ENCODE measurements at places on chromosomes 5 and 9. TPM values are rescaled to one million over a fixed set of nuclear protein-coding genes. Genes with fewer than 3 reads are reported as not detected.

The CATSPER3 gene
- 0.93 TPM for polyA plus RNA-seq

The SLC44A1 gene
- polyA plus RNA-seq: 16.9 TPM

The GDNF gene
- 1.9 TPM for polyA plus RNA-seq

The CNOT6 gene
- 23.8 TPM for polyA plus RNA-seq

The GABRP gene
- polyA plus RNA-seq: 0.67 TPM

The ZFP2 gene
- polyA plus RNA-seq: 2.4 TPM

The ZFR gene
- 79.3 TPM for polyA plus RNA-seq

The FBP2 gene
- polyA plus RNA-seq: 86.4 TPM

The SPARC gene
- 3,722 TPM for polyA plus RNA-seq

The NTNG2 gene
- 0.28 TPM for polyA plus RNA-seq

The PRLR gene
- 0.15 TPM for polyA plus RNA-seq

The CA9 gene
- polyA plus RNA-seq: 0.50 TPM

The PCDHGA11 gene
- 3.0 TPM for polyA plus RNA-seq

GRCh38 chr5:114296191-114296590 is 65.7 kb upstream of the KCNN2 start:
- no peak for DNase-seq

DNA sequence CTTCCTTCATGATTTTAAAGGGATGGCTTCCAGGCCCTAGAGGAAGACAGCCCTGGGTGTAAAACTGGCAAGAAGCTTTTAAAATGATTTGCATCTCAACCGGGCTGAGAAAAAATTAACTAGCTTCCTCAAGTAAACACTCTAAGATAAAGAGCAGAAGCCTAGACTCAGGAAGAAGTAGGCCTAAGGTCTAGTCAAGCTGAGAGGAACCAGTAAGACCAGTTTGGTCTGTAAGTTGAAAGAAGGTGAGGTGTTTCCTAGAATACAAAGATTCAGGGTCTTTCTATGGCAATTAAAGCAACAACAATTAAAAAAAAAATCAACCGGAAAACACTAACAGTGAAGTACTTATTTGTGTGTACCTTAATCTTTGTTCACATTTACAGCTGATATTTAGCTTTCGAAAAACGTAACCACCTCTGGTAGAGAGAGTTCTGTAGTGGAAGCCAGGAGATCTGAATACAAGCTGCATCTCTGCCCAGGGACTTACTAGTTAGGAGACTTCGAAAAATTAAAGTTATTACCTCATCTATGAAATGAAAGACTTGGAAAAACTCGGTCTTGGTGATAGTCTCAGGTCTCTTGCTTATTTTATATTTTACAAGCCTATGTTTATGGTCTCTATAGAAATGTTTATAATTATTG is 75.7 kb downstream of the TUSC1 start:
- no peak for DNase-seq

GRCh38 chr5:92916036-92916435 is 665.0 kb downstream of the NR2F1-AS1 start:
- DNase-seq: no peak

DNA sequence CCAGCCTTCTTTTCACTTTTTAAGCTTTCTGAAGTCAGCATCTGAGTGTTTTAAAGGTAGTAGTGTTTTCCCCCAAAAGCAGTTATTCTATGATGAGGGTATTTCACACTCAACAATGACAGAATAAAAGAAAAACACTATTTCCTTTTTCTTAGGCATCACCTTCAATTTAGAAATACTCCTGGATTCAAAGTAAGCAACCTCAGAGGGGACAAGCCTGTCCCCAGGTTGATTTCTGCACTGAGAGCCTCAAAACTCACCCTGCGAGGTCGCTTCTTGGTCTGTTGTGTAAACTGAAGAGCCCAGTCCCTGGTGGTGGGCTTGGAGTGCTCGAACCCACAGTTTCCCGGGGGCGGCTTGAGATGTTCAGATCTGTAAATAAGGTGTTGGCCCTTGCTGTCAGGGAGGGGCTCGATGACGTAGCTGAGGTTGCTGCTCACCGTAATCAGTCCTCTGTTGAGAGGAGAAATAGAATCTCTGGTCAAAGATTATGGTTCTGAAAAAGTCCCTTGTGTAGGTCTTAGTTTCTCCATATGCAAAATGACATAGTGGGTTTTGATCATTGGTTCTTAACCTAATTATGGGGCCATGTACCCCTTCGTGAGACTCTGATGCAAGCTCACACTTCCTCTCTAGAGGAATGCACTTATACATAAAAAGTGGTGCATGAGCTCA is 55.9 kb downstream of the ADAM19 start:
- DNase-seq: no peak

- DNase-seq: peak; percentile 85
These were observed 7.9 kb downstream of the CCL21 start for GRCh38 chr9:34701769-34702736.

DNA sequence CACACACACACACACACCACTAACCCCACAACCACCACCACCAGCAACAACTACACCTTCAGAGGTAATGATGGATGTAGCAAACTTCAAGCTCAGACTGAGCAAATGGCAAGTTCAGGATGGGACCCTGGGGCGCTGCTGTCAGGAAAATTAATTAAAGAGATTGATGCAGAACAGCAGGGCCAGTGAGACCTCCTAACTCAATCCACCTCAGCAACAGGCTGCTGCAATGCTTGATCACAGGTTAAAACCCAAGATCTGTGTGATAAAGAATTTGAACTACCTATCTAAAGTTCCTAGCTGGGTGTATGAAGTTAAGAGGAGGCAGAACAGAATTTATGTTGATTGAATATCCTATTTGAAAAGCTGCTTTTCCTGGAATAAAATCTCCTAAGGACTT is 140.3 kb upstream of the FER start:
- DNase-seq: no peak

- DNase-seq: no peak
These were observed 291.3 kb upstream of the PCSK5 start for GRCh38 chr9:75599126-75599525.

GRCh38 chr5:36770125-36770524 is 106.4 kb upstream of the NIPBL start:
- no peak for DNase-seq

GRCh38 chr5:74044936-74045335 is 418.9 kb downstream of the ARHGEF28 start:
- DNase-seq: no peak

GRCh38 chr9:99349870-99350269 is 127.8 kb downstream of the SEC61B start:
- no peak for DNase-seq

- DNase-seq: no peak
These were observed 5.9 kb downstream of the PIK3R1 start for GRCh38 chr5:68221488-68221887.

- no peak for DNase-seq
These were observed 476.3 kb upstream of the ZNF608 start for GRCh38 chr5:125222597-125223240.

GRCh38 chr9:32590476-32590875 is 17.5 kb upstream of the NDUFB6 start:
- DNase-seq: no peak

DNA sequence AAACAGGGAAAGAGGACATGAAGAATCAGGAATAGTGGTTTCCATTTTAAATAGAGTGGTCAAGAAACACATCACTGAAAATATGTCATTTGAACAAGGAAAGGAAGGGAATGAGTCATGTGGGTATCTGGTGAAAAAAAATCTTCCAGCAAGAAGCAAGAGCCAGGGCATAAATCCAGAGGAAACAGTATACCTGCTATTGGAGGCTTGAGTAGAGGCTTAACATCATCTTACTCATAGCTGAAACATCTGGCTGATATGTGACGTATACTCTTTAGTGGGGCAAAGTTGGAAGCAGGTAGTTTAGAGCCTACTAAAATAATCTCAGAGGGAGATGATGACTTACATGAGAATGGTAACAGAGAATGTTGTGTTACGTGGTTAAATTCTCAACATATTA is 517.2 kb downstream of the CAAP1 start:
- DNase-seq: no peak

GRCh38 chr5:94228791-94229190 is 389.6 kb downstream of the KIAA0825 start:
- DNase-seq: no peak

GRCh38 chr5:160339406-160340130 is 27.2 kb upstream of the CCNJL start:
- DNase-seq: no peak

DNA sequence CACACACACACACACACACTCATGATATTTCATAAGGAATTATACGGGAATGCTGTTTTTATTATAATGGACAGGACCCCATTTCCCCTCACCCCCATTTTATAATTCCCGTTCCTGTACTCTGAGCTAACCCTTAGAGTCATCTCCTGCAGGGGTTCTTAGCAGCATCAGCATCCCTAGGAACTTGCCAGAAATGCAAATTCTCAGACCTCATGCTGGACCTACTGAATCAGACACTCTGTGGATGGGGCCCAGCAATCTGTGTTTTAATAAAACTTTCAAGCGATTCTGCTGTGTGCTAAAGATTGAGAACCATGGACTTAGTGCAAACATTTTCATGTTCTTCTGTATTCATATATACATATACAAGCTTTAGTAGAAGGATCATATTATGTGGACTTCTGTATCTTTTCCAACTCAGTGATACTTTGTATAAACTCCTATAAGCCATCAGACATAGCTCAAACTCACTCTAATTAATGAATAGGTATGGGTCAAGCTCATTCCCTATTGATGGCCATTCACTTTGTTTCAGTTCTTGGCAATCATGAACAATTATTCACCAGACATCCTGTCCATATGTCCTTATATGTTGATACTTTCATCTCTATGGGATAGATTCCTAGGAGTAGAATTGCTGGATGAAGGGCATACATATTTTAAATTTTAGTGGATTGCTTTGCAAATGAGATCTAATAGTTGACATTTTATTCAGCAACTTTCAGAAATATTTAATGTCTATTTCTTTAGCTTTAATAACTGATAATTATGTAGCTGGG is 65.5 kb downstream of the ARHGEF28 start:
- no peak for DNase-seq

DNA sequence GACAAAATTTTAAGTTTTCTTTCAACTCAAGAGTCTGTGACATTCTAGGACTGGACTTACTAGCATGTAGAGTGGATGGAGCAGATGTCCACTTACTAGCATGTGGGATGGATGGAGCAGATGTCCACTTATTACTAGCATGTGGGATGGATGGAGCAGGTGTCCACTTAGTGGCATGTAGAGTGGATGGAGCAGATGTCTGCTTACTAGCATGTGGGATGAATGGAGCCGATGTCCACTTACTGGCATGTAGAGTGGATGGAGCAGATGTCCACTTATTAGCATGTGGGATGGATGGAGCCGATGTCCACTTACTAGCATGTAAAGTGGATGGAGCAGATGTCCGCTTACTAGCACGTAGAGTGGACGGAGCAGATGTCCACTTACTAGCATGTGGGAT is 2.4 kb downstream of the SLC36A1 start:
- DNase-seq: no peak

- no peak for DNase-seq
These were observed 154.1 kb upstream of the CDH12 start for GRCh38 chr5:23007236-23007635.

DNA sequence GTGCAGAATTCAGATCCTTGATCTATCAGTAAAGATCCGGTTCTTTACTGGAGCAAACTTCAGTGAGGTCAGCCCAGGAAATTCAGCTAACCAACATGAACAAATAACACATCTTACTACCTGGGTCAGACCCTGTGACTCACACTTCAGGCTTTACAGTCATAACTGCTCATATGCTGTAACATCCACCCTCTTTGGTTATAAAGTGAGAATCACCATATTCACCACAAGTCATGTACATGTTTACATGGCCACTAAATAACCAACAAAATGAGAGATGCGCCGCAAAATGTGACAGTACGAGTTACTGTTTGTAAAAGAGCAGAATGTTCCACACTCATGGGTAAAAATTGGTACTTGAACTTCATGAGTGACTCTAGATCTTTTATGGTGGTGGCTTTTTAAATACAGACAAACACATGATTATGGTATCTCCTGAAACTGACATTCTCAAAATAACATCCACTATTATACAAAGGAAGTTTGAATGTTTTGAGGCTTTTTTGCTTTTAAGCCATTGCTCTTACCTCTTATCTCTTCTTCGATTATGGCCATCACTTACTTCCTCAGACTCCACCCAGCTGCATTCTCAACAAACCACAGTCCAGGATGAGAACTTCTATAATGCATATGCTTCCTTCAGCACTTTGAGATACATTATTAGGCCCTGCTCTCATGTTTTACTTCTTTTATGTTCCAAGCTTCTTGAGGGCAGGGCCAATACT is 516.6 kb downstream of the RAB3C start:
- no peak for DNase-seq

DNA sequence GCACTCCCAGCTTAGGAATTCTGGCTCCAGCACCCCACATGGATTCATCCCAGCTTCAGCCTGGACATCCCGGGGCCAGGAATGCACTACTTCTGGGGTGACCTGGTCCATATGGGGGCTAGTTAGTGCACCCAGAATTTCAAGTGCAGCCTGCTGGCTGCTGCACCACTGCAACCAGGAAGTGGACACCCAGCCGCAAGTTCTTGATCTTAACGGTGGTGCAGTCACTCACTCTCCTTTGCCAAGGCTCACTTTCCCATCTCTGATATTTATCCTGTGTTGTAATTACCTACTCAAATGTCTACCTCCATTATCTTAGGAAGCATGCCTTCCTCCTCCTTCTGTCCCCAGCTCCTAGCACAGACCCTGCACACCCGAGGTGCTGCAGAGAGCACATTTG is 26.2 kb upstream of the RAB14 start:
- no peak for DNase-seq

GRCh38 chr9:2345013-2345412 is 276.6 kb upstream of the VLDLR start:
- no peak for DNase-seq

GRCh38 chr9:70159630-70160029 is 99.1 kb upstream of the SMC5 start:
- no peak for DNase-seq

Data from hindlimb muscle (tissue), 1 donor.